ENCODE measurements at places on chromosomes 12 and 14.

GRCh38 chr12:131672311-131672940 is 38.5 kb upstream of the SFSWAP start:
- no peak for DNase-seq

- DNase-seq, result no peak
These were observed 55.7 kb upstream of the FRMD6 start for GRCh38 chr14:51595881-51596455.

DNA sequence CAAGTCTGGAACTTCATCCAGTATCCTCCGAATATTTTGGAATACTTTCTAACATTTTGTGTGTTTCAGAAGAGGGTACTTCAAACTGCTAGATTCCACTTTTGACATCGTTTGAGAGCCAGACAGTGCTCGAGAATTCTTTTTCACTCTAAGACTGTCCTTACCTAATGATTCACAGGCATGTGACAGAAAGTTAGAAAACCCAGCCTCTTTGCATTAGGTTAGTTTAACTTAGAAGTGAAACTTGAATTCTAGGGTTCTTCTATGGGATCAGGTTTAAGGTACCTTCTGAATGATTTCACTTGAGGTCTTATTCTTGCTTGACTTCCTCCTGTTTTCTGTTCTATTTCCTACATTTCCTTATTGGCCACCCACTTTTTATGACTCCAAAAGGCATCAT is 431.8 kb downstream of the SLC6A15 start:
- no peak for DNase-seq

GRCh38 chr12:82097877-82098276 is 260.3 kb downstream of the CCDC59 start:
- no peak for DNase-seq

GRCh38 chr12:52243856-52244614 is 11.0 kb downstream of the KRT7 start:
- DNase-seq, result peak; percentile 95

DNA sequence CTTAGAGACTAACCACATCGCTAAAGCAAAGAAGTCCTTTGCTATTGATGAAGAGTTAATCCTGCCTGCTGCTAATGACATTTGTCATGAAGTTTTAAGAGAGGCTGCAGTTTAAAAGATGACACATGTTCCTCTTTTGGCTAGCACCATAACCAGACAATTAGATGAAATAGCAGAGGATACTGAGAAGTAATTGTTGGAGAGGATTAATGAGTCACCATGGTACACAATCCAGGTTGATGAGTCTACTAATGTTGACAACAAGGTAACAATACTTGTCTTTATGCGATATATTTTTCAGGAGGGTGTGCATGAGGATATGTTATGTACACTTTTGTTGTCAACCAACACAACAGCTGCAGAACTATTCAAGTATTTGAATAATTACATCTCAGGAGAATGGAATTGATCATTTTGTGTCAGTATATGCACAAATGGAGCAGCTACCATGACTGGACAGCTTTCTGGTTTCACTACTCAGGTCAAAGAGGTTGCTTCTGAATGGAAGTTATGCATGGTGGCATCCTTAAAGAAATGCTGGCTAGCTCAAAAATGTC is 56.7 kb downstream of the LRRIQ1 start:
- DNase-seq, result peak; percentile 77

DNA sequence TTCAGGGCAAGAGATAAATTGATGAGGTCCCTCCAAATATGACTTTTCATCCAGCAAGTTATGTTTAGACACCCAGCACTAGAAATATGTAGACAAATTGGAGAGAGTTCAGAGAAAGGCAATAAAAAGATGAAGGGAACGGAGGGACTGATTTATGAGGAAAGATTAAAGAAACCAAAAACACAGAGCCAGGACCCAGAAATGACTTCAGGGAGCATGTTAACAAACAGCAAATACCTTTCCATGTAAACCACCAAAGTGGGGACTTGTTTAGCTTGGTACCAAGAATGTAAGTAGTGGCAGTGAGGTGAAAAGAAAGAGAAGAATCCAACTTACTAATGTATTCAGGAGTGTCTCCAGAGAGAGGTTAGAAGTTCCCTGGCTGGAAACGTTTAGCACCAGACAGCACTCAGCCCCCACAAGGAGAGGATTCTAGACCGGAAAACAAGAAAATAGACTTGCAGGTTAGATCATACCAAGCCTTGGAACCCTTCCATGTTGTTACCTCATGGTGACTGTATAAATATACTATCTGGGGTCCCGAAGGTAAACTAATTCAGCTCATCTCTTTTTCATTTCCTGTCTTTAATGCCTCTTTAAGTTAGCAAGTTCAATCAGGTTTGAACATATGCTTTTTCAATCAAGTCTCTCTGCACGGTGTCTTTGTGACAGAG is 79.2 kb downstream of the TBC1D30 start:
- DNase-seq, result peak; percentile 62

GRCh38 chr12:50083301-50083700 is 1.8 kb upstream of the SMARCD1 start:
- no peak for DNase-seq

- DNase-seq, result peak; percentile 14
These were observed 73.6 kb downstream of the HECTD4 start for GRCh38 chr12:112308652-112309051.

- no peak for DNase-seq
These were observed 70.6 kb upstream of the ESRRB start for GRCh38 chr14:76305268-76305826.

GRCh38 chr14:101365329-101366158 is 195.8 kb upstream of the DIO3 start:
- no peak for DNase-seq
